ENCODE measurements at places on chromosomes 7 and 10. TPM values are rescaled to one million over a fixed set of nuclear protein-coding genes. Genes with fewer than 3 reads are reported as not detected.

GRCh38 chr7:21076574-21076973, 289.9 kb upstream of the SP8 start:
- H3K4me1 ChIP-seq = no peaks in the 10 kb centered on the region
- no peaks in the 10 kb centered on the region for H3K36me3 ChIP-seq
- H3K27me3 ChIP-seq = no peaks in the 10 kb centered on the region
- H3K4me3 ChIP-seq = no peak overlapping the region
- DNase-seq = no peak

TAS2R41 gene
- total RNA-seq = not detected

CCDC172 gene
- total RNA-seq = not detected

CNNM1 gene
- 5.5 TPM for total RNA-seq

- H3K4me3 ChIP-seq = no peak overlapping the region
- no peak for DNase-seq
- H3K27me3 ChIP-seq = no peaks in the 10 kb centered on the region
- no peak overlapping the region for H3K27ac ChIP-seq
These were observed 93.1 kb downstream of the FZD1 start for GRCh38 chr7:91357379-91357778.

DNA sequence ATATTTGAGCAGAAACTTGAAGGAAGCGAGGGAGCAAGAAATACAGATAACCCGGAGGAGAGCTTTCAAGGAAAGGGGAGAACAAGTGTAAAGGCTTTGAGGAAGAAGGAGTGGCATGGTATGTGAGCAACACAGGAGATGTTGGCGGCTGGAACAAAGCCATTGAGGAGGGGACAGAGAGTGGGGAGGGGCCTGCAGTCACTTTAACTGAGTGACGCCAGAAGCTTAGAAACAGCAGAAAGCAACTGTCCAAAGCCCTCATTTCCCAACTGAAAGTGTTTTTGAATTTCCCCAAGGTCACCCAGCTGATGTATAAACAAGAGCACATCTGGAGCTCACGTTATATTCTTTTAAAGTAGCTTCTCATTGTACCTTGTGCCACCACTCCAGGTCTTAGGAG, 19.1 kb downstream of the AUTS2 start:
- no peak for DNase-seq
- H3K4me1 ChIP-seq = no peaks in the 10 kb centered on the region
- no peaks in the 10 kb centered on the region for H3K36me3 ChIP-seq
- H3K27me3 ChIP-seq = no peaks in the 10 kb centered on the region

GRCh38 chr10:4512671-4513240, 313.3 kb upstream of the AKR1E2 start:
- H3K4me1 ChIP-seq = no peaks in the 10 kb centered on the region
- peak; percentile 2 for DNase-seq
- no peak overlapping the region for H3K4me3 ChIP-seq
- H3K27me3 ChIP-seq = 0 out of 2 replicates have a peak, but pooled peaks cover 2% of the 10 kb centered on the region
- H3K36me3 ChIP-seq = no peaks in the 10 kb centered on the region
- H3K27ac ChIP-seq = no peak overlapping the region

- H3K27ac ChIP-seq = no peak overlapping the region
- no peak overlapping the region for H3K4me3 ChIP-seq
- H3K36me3 ChIP-seq = peaks cover 11% of the 10 kb centered on the region
- H3K27me3 ChIP-seq = no peaks in the 10 kb centered on the region
- peaks cover 18% of the 10 kb centered on the region for H3K4me1 ChIP-seq
- no peak for DNase-seq
These were observed 107.4 kb downstream of the GSAP start for GRCh38 chr7:77308792-77309191.

- no peaks in the 10 kb centered on the region for H3K36me3 ChIP-seq
- H3K27me3 ChIP-seq = peaks cover 4% of the 10 kb centered on the region
- no peak for DNase-seq
- H3K27ac ChIP-seq = no peak overlapping the region
These were observed 77.4 kb upstream of the IGFBP3 start for GRCh38 chr7:45998506-45998905.

DNA sequence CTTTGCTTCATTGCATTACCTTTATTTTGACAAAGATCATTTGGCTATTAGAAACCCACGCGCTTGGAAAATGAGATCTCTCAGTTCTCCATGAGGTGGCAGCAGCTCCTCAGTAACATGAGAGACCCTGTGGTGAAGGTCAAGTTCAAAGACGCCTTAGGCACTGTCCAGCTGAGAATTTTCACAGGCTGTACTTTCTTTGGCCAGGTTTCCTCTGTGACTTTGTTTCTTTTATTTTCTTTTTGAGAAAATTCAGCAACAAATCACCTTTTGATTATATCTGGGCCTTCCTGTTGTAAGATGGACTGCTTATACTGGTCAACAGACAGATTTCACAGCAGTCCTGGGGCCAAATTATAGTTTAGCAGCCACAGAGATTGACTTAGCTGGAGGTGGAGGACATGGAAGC, 54.5 kb downstream of the RAB18 start:
- no peaks in the 10 kb centered on the region for H3K4me1 ChIP-seq
- no peak overlapping the region for H3K27ac ChIP-seq
- no peak overlapping the region for H3K4me3 ChIP-seq
- no peaks in the 10 kb centered on the region for H3K27me3 ChIP-seq
- no peaks in the 10 kb centered on the region for H3K36me3 ChIP-seq

DNA sequence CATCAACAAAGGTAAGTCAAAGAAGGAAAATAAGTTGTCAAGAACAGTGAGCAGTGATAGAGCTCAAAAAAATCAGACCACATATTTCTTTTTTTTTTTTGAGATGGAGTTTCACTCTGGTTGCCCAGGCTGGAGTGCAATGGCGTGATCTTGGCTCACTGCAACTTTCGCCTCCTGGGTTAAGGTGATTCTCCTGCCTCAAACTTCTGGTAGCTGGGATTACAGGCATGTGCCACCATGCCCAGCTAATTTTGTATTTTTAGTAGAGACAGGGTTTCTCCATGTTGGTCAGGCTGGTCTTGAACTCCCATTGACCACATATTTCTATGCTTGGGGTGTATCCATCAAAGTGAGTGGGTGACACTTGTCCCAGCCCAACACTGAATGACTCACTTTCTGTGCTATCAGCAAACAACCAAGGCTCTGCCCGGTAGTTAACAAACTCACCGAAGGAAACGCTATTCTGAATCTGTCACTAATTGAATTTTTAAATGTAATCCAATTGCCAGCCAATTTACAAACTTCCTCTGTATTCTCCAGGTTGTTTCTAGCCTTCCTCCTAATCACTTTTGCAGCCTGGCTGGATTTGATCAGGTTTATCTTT, 19.6 kb upstream of the SMNDC1 start:
- H3K27me3 ChIP-seq = no peaks in the 10 kb centered on the region
- DNase-seq = no peak
- H3K4me3 ChIP-seq = no peak overlapping the region

ZNF804B gene
- not detected for total RNA-seq

DNA sequence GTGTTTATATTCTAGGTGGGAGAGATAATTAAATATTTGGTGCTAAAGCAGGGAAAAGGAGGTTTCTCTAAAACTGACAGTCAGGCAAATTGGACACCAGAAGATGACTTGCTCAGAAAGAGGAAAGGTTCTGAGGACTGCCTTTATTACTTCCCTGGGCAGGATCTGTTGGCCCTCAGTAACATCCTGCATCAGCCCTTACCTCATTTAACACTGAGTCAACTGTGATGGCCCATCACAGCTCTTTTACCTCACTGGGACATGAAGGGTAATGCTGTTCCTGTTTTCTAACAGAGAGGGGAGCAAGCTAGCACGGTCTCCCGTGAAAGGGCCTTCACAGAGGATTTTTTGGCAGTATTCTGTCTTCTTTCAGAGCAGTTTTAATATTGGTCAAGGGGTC, 12.0 kb downstream of the PPP1R17 start:
- no peaks in the 10 kb centered on the region for H3K4me1 ChIP-seq
- H3K36me3 ChIP-seq = no peaks in the 10 kb centered on the region
- no peaks in the 10 kb centered on the region for H3K27me3 ChIP-seq
- H3K27ac ChIP-seq = no peak overlapping the region
- DNase-seq = no peak

GRCh38 chr7:151818674-151819519, 58.0 kb downstream of the PRKAG2 start:
- peaks cover 13% of the 10 kb centered on the region for H3K4me1 ChIP-seq
- DNase-seq = no peak
- H3K4me3 ChIP-seq = no peak overlapping the region

CDC14C gene
- not detected for total RNA-seq

GRCh38 chr7:90246171-90246570, 1.2 kb downstream of the CFAP69 start:
- no peaks in the 10 kb centered on the region for H3K27me3 ChIP-seq
- H3K27ac ChIP-seq = no peak overlapping the region
- peak overlapping the region; percentile 61 for H3K4me3 ChIP-seq
- peaks cover 29% of the 10 kb centered on the region for H3K4me1 ChIP-seq

TUBB8 gene
- 0.31 TPM for total RNA-seq

DNA sequence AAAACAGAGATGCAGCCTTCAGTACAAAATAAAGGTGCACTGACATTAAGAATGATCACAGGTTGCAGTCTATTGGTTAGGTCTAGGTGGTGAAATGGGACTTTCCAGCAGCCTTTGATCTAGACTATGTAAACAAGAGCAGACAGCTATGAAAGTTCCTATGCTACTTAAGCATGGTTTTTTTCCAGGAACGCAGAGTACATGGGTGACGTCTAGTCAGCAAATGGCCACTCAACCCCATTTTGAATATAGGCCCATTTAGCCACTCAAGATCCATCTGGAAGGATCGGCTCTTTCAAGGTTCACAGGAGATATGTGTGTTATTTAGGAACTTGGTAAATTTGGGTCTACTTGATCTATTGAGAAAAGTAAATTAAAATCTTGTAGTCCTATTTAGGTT, 1424.6 kb upstream of the LRRTM3 start:
- no peak overlapping the region for H3K27ac ChIP-seq
- H3K4me1 ChIP-seq = peaks cover 8% of the 10 kb centered on the region
- H3K4me3 ChIP-seq = no peak overlapping the region
- no peaks in the 10 kb centered on the region for H3K36me3 ChIP-seq
- no peaks in the 10 kb centered on the region for H3K27me3 ChIP-seq

PRLHR gene
- not detected for total RNA-seq

SGCE gene
- 31.4 TPM for total RNA-seq

ZEB1 gene
- 24.7 TPM for total RNA-seq
